ENCODE measurements at places on chromosomes 5 and 9.

GRCh38 chr9:83182071-83182470, 119.1 kb upstream of the RASEF start:
- no peak for DNase-seq

GRCh38 chr5:122761115-122761514, 13.8 kb upstream of the SNX2 start:
- DNase-seq, result no peak

GRCh38 chr9:134316449-134317160, 9.7 kb upstream of the RXRA start:
- DNase-seq, result no peak

DNA sequence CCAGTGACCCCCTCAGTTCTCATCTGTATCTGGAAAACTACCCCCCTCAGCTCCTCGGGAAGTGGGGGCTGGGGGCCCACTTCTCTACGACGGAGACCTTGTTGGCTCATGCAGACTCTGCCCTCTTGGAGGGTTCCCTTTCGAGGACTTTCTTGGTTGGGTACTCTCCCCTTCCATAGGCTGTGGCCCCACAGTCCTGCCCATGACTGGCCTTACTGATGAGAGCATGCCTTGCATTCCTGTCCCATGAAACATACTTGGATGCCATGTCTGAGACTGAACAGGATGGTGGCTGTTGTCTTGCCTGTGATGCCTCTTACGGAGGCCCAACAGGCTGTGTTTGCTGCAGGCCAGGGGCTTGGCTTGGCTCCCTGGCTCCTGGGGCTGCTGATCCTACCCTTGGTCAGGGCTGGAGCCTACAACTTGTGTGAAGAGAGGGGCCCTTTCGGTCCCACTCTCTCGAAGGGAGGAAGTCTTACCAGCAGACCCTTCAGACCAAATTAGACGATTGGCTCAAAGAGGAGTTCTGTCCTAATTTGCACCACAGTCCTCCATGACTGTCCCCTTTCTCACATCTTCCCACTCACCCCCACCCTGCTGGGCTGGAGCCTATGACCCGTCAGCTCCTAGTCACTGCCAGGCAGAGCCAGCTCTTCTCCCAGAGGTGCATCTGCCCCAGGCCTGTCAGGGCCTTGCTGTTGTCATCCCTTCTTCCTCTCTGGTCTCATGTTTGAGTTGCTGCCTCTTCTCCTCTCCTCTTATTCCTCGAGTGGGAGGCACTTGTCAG, 109.9 kb downstream of the CACNA1B start:
- DNase-seq, result no peak

DNA sequence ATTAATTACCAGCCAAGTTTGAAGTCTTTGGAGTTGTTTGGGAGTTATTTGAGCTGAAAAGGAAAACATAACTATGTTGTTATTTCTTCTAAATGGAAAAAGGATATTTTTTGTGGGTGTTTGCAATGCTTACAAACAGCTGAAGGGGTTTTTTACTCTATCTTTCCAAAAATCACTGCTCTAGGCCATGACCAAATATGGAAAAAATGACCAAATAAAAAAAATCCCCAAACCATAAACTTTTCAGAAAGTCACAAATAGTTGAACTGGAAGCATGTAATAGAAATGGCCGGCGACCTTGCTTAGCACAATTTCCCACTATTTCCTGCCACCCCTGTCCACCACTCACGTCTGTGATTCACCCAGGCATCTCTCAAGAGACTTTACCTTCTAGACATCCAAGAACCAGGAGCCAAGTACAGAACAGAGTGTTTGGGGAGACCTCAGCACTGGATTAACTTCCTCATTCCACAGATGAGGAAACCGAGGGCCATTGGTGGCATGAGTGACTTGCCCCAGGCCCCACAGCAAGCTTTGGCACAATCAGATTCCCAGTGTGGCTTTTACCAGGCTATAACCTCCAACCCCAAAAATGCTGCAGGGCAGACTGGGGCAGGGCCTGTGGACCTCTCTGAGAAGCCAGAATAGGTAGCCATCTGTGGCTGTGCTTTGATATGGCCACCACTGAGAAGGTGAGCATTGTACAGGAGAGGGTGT, 84.5 kb downstream of the NRG2 start:
- DNase-seq, result no peak

DNA sequence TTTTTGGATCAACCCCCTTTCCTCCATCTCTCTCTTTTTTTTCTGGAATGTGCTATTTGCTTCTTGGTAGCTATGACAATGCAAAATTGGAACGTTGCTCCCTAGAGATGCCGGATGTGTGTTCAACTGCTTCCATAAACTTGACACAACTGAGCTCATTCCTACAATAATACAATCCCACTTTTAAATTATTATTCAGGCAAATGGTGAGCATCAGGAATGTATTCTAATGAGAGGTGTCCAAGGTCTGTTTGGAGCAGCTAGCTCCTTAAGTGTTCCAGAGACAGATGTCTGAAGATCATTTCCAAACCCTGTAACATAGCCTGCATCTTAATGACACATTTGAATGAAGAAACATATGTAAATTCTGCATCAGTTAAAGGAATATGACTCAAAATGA, 518.4 kb downstream of the TAF11L14 start:
- DNase-seq, result no peak

DNA sequence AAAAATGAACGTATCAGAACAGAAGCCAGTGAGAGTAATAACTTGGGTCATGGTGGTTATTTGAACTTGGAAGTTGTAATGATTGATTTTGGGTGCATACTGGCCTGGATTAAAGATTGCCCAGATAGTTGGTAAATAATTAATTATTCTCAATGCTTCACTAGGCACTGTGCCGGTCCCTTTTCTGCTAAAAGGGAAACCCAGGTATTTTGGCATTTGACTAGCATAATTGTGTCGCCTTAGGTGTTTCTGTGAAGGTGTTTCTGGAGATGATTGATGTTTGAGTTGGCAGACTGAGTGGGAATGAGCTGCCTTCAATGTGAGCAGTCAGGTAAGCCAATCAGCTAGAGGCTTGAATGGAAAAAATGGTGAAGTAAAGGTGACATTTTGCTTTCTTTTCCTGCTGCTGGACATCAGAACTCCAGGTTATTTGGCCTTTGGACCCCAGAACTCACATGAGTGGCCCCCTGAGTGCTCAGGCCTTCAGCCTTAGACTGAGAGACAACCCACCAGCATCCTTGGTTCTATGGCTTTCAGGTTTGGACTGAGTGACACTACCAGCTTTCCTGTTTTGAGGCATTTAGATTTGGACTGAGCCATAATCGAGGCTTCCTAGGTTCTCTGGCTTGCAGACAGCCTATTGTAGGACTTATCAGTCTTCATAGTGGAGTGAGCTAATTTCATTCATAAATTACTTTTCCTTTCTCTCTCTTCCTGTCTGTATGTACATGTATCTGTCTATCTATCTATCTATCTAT, 120.7 kb upstream of the PAPPA start:
- no peak for DNase-seq

DNA sequence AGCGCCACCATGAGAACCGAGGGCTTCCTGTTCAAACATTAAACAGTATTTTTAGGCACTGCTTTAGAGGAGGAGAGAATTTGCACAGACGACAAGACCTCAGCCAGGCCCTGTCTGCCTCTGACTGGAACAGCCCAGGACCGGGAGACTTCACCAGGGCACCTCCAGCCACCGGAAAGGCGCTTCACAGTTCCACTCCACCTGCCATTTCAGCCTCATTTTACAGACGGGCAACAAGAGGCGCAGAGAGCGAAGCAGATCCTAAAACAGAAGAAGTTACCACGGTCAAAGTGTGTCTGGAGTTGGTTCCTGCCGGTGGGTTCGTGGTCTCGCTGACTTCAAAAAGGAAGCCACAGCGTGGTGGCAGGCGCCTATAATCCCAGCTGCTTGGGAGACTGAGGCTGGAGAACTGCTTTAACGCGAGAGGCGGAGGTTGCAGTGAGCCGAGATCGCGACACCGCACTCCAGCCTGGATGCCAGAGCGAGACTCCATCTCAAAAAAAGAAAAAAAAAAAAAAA, 28.4 kb downstream of the COL23A1 start:
- DNase-seq, result no peak

GRCh38 chr5:142356349-142356715, 31.5 kb upstream of the SPRY4 start:
- no peak for DNase-seq
